Fibroblast of skin of back (primary cell): ENCODE measurements at places on chromosomes 2 and 18.

GRCh38 chr2:72031346-72032110, 116.1 kb downstream of the CYP26B1 start:
- no peak for DNase-seq

DNA sequence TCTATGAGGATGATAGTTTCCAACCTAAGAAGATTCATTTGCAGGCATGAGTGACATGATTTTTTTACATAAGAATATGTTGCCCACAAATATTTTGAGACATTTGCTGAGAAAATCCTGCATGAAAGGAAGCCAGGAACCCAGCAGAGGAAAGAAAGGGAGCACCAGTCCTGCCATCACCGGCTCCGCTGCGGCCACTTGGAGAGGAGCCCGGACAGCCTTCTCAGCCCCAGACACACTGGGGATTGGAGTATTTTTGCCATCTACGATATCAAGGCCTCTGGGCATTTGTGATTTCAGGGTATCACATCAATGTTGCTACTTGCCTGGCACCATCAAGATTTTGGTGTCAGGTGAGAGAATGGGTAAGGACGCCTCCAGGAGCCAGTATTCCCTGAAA, 228.3 kb downstream of the PTGR3 start:
- DNase-seq, result no peak

- DNase-seq, result no peak
Measured at GRCh38 chr18:45463451-45463850, 151.8 kb upstream of the SLC14A2 start.

- no peak for DNase-seq
Measured at GRCh38 chr18:74290794-74291471, 830 bp downstream of the CYB5A start.

DNA sequence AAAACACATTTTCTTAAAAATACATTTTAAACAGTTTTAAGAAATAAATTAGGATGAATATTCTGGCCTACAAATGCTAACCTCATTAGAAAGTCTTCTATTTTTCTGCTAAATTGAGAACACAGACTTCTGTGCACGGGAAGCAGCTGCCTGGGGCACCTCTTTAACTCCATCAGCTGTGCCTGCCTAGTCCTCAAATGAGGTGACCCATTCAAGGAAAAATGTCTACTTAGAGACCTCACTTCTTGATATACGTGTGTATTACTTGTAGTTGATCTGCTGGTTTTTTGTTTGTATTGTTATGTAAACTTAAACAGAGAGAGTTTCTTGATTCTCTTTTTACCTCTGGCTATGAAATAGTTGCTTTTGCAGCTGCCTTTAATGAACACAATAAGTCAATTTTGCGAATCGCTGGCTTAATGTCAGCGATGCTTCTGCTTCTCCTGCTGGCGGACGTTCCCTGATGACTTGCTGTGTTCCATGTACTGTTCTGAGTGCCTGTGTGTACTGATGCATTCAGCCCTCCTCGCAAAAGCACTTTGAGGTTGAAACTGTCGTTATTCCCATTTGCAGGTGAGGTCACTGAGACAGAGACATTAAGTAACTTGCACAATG, 88.7 kb upstream of the TXNDC2 start:
- DNase-seq, result no peak

GRCh38 chr2:50529600-50530218, 502.2 kb downstream of the NRXN1 start:
- DNase-seq, result peak; percentile 58

- DNase-seq, result peak; percentile 81
Measured at GRCh38 chr2:160994141-160995002, 165.9 kb upstream of the TANK start.

GRCh38 chr2:211534632-211535031, 978.2 kb downstream of the CPS1 start:
- DNase-seq, result no peak

GRCh38 chr18:44812426-44812825, 131.7 kb downstream of the SETBP1 start:
- DNase-seq, result no peak

DNA sequence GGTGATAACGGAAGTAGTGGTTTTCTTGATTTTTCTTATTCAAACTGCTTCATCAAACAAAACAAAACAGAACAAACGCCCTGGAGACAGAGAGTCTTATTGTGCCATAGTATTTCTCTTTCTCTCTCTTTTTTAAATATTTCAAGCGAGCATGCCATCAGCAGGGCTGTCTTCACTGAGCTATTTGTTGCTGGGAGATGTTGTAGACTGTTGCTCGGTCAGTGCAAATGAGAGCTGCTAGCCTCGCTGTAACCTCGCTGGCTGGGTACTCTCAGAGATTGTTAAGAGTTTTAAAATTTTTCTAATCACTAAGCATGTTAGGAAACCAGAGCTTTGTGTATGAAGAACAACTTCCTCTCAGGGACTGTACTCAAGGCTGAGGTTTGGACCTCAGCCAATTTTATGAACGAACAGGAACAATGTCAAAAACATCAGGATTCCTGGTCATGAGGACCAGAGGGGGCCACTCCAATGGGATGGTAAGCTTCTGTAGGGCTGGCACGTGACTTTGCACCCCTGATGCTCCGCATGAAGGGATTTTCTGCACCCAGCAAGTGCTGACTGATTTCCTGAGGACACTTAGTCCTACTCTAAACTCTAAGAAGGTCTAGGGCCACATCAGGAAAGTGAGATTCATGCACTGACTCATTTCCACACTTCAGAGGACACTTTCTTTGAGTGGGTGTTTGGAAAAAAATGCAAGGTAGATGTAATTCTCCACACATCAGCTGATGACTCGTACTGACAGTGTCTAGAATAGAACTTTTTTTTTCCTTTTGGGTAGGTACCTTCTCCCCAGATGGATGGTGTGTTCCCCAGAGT, 59.8 kb upstream of the IL1R1 start:
- peak; percentile 78 for DNase-seq

DNA sequence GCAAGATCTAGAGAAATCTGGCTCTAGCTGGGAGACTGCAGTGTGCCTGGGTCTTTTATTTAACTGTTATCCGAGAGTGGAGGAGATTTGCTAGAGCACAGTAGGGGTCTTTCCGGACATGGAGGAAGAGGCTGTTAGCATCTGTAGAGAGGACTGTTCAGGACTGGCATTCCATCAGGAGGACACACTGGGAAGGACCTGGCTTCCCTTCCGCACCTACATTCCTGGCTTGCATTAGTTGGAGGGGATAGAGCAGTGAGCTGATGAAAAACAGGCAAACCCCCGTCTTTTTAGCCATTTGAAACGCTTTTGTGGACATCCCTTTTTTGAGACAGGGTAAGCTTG, 874 bp upstream of the PIEZO2 start:
- DNase-seq, result no peak

- peak; percentile 30 for DNase-seq
Measured at GRCh38 chr2:88738271-88738670, 46.8 kb downstream of the RPIA start.
